Fibroblast of lung (primary cell): ENCODE measurements at places on chromosomes 2 and 18.

DNA sequence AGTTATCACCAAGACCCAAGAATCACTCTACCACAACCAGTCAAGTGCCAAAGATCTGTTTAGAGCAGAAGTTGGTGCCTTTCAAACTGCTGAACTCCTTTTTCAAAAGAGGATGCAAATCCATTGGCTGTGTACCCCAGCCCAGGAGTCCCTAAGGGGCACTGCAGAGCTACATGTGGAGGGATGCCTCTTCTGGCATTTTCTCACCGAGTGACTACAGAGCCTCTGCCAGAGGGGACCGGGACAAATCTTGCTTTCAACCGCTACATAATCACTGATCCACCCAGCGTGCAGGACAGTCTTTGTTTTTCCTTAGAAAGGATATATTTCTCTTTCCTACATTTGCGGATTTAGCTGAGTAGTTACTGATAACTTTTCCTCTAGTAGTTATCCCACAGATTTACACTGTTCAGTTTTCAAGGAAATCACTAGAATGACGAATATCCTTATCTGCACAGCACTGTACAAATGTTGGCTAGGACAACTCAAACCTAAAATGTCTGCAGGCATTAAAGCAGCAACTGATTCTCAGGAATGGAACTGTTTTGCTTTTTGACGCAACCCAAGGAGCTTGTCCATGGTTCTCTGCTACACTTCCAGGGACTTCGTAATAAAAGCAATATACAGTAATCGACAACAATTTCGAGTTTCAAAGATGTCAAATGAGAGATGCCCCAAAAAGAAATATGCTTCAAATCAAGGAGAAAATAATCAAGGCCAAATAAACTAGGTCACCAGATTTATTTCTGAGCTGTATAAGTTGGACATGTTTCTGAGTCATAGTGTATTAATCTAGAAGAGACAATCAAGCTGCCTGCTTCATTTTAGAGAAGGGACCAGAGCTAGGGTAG, 24.1 kb downstream of the EPB41L3 start:
- peak; percentile 44 for DNase-seq

DNA sequence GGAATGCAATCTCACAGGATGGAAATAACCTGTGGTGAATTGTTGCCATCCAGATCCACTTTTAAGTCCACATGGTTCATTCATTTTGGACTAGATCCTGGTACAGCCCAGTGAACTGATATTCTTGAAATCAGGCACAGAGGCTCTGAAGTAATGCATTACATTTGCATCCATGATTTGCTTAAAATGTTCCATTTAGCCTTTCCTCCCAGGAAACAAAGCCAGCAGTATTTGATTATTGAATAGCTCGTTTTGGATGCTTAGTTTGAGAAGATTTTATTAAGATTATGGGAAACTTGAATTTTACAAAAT, 995.8 kb upstream of the CDH2 start:
- DNase-seq, result no peak

GRCh38 chr2:191012845-191013681, 908 bp downstream of the STAT1 start:
- peak; percentile 49 for DNase-seq

DNA sequence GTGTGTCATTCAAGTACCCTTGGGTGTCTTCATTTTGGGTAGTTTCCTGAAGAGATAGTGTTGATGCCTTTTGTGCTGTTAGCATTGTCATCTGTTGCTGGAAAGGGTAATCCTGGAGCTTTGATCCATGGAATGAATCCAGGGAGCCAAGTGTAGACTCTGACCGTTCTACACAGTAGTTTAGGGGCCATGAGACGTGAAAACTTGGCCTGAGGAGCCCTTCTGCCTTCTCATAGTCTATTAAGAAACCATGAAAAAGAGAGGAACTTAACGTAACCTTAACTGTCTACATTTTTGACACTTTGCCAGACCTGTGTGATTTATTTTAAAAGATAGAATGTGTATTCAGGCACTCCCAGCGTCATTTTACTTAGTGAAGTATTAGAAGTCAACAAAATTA, 194.0 kb downstream of the BABAM2 start:
- DNase-seq, result no peak

DNA sequence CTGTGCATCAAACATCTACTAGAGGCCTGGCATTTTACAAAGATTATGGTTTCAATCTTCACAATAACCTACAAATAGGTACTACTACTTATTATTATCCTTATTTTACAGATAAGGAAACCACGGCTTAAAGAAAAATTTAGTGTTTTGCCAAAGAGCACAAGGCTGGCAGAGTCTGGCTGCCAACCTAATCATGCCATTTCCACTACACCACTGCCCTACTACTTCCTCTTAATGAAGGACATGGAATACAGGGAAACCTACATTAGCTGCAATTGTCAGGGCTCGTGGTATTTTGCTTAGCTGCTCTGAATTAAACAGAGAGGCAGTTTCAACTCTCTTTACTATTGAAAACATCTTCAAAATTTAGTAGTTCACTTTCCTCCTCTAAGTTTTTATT, 5.9 kb downstream of the MBOAT2 start:
- DNase-seq, result no peak

- no peak for DNase-seq
Measured at GRCh38 chr2:190079160-190079559, 16.6 kb upstream of the MSTN start.

DNA sequence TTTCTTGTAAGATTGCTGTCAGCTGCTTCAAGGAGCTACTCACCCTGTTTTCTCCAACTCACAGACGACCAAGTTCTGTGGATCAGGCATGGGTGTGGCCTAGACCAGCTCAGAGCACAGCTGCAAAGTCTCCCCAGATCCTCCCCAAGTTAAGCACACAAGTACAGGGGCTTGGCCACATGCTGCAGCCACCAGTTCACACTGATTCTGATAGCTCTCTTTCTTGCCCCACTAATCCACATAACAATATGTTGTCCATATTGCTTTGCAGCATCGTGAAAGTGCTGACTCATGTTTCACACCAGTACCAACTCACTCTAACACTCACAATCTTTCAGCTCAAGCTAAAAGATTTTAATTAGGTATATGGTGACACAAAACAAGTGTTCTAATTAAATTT, 437.0 kb downstream of the PARD3B start:
- DNase-seq, result peak; percentile 45

DNA sequence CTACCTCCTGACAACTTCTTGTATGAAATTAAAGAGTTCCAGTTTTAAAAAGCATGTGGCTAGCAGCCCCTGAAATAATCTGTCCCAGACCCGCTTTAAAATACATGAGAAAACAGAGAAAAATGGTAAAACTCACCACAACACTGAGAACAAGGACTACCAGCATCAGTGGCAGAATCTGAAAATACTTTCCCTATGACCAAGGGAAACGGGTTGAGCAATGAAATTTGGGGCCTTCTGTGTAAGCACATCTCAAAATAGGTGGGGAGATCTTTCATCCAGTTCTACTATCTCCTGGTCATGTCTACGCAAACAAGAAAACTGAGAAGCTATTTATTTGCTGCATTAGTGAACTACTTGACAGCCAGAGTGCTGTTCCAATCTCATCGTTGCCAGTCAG, 172.3 kb downstream of the LNPK start:
- DNase-seq, result no peak

DNA sequence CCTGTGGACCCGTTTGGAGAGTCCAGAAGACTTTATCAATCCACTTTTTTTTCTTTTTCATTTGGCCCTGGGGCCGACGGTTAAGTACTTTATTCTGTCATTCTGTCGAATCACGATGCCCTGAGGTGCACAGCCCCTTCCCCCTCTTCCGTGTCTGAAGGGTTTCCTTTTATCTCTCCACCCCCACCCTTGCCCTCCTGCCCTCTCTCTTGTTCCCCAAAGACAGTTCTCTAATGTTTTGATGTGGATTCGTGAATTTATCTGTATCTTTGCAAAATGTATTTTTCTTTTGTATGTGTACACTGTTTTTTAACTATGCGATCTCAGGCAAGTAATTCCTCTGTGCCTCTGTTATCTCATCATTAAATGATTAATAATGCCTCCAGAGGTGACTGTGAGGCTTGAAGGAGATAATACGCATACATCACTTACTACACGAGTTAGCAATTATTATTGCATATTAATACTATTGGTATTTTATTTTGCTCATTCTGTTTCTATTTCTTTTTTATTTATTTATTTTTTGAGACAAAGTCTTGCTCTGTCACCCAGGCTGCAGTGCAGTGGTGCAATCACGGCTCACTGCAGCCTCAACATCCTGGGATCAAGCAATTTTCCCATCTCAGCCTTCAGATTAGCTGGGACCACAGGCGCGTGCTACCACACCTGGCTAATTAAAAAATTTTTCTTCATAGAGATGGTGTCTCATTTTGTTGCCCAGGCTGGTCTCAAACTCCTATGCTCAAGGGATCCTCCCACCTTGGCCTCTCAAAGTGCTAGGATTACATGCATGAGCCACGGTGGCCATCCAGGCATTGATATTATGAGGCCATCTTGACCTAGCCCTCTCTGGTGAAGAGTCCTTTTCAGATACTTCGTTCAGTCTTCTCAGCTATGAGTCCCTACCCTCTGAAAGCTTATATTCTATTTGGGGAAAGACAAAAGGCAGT, 1.4 kb upstream of the CASP8 start:
- DNase-seq, result no peak

DNA sequence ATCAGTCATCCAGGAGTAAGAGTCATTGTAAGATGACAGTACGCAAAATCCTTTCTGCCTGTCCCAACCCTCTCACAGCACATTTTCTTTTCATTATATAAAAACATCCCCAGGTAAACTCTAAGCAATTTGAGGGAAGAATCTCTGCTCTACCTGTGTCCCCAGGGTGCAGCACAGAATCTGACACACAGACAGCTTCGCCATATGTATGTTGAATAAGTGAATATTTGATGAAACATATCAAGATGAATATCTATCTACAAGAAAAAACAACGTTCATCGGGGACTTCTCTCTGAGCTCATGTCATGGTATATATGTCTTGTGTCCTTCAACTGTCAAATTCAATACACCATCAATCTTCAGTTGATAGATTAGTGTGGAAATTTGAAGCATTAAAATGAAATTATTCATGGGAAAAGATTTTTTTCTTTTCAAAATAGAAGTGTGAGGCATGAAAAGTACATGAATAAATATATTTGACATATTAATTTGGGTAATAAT, 94.5 kb upstream of the KYNU start:
- no peak for DNase-seq

DNA sequence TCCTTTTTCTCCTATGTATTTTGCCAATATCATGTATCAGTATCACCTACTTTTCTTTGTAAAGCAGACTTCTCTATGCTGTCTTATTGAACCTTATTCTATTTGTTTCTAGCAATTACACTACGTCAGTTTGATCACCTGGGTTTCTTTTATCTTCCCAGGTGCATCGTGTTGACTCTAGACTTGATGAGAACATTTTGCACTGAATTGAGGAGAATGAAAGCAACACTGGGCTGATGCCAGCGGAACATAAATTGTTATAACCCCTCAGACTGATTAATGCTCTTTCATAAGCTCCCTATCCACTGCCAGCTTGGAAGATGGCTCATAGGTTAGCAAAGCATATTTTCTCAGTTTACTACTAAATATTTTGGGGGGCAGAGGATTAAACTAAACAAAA, 140.6 kb downstream of the EPHA4 start:
- no peak for DNase-seq

DNA sequence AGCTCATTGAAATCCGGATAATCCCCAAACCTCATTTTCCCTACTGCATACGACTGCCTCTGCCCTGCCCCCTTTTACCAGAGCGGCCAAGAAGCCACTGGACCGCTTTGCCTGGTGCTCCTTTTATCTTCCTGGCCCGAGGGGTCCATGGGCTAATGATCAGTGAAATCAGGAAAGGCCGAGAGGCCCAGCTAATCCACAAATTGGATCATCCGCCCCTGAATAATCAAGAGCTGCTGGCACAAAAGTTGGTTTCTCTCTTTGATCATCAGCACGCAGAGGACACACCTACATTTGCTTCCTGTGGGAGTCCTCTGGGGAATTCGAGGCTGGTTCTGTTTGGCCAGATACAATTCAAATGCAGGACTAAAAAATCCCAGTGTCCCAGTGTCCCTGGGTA, 144.5 kb downstream of the INSIG2 start:
- no peak for DNase-seq

DNA sequence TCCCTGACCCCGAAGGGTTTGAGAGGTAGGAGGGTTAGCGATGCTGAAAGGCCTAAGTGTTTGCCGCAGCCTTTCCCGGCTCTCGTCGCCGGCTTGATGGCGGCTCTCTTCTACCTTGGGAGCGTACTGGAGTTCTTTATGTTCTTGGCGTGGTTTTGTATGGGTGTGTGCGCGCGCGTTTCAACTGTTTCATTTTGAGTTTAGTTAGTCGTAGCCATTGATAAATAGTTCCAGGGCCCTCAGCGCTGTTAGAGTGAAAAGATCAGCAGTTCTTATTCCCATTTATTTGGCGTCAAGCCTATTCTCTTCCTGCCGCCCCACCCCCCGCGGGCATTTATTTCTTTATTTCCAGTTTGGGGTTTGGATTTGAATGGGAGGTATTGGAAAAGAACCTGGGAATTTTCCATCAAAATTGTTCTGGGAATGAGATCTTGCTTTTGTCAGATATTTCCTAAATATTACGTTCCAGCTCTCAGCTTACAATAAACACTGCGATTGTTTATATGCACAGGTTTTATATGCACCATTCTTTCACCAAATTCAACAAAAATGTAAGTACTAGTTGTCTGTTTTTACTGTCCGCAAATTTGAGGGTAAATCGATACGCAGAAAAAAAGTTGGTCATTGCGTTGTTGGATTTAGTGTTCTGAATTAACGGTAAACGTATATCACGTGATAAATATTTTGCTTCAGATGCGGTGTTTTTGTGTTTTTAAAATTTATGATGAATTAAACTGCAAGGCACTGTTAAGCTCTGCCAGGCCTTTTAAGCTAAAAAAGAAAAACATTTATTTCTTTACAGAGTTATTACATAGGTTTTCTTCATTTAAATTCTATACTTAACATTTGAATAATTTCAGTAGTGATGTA, 954 bp downstream of the CCNT2 start:
- DNase-seq, result peak; percentile 36

- DNase-seq, result no peak
Measured at GRCh38 chr18:65423776-65424175, 327.0 kb upstream of the CDH7 start.

GRCh38 chr2:111160758-111161157, 40.0 kb downstream of the BCL2L11 start:
- DNase-seq, result peak; percentile 77

DNA sequence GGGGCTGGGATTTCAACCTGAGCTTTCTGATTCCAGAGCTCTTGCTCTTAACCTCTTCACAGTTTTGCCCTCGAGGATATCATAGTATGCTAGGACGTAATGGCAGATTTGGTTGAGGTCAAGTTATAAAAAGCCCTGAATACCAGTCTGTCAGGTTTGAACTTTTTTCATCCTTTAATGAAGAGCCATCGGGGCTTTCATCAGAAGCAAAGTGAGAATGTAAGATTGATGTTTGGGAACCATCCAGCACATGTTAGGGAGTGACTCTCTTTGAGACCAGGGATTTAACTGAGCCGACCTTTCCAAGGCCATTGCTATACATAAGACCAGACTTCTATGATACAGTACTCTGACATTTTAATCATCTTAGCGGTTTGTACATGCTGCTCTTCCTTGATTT, 142.5 kb downstream of the TTC27 start:
- no peak for DNase-seq

DNA sequence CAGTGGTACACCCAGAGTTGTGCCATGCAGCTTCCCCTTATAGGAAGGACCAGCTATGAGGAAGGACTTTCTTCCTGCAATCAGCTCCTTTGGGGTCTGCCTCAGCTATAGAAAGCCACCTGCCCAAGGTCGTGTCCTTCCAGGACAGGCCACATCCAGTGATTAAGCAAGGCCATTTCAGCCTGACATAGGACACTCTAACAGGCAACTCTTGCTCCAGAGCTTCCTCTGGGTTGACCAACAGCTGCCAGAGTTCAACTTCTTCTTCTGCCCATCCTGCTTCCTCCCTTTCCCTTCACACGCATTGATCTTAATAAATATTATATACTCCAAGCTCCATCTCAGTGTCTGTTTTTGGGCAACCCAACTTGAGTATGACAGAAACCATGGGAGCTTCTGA, 12.8 kb downstream of the LRP2 start:
- no peak for DNase-seq
